Panc1 (cell line): ENCODE measurements at places on chromosomes 13 and 19. TPM values are rescaled to one million over a fixed set of nuclear protein-coding genes. Genes with fewer than 3 reads are reported as not detected.

The GAPDHS gene
- not detected for total RNA-seq

The MAMSTR gene
- total RNA-seq = 3.3 TPM

The SPACA4 gene
- not detected for total RNA-seq

The ZNF813 gene
- 9.6 TPM for total RNA-seq

The SCN1B gene
- total RNA-seq = 4.6 TPM

The LYPD3 gene
- total RNA-seq = 0.46 TPM

The C19orf33 gene
- total RNA-seq = 201 TPM

The TTC9B gene
- total RNA-seq = 2.3 TPM

The CCNA1 gene
- total RNA-seq = not detected

DNA sequence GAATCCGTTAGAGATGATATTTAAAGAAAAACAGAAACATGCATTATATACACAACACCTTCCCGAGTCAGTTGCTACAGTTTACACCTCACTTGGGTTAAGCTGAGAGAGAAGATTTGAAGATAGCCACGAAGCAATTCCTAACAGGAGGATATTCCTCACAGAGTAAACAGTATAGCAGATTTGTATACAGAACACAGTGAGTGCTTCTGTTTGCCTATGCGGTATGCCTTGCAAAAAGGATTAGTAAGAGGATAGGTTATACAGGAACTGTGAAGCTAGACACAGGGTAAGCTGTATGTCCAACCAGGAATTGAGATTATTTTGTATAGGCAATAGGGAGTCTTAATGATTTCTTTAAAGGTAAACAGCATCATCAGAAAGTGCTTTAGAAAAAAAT, 471.8 kb downstream of the LIG4 start:
- no peak for DNase-seq
- H3K27ac ChIP-seq = no peak overlapping the region
- H3K36me3 ChIP-seq = no peaks in the 10 kb centered on the region

DNA sequence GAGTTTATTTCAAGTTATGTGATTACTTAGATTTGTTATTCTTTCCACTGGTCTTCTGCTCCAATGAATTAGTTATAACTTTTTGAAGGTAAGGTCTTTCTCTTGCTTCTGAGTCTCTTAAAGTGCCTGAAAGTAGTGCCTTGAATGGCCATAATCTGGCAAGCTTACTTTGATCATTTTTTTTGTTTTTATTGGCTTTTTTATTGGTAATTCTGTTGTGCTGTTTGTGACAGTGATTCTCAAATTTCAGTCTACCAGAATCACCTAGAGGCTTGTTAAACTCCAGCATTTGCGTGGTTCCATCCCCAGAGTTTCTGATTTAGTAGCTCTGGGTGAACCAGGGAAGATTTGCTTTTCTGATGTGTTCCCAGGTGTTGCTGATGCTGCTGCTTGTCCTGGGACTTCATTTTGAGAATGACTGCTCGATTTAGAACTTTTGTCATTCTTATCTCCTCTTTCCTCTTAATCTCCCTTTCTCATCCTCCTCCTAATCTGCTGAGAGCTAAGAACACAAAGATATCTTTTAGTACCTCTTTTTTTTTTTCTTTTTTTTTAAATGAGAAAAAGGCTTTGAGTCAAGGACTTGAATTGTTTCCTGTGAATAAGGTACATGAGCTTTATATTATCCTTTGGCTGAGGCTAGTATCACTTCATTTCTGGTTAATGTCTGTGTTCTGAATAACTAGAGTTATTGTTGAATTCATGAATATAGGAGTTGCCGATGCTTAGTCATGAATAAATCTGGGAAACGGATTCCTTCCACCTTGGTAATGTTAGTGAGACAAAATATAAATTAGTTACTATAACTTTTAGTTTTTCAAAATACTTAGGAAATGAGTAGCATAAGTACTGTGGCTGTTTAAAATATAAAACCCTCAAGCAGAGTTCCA, 91.4 kb downstream of the PAN3 start:
- no peak for DNase-seq
- H3K27me3 ChIP-seq = no peaks in the 10 kb centered on the region
- no peak overlapping the region for H3K27ac ChIP-seq
- H3K4me3 ChIP-seq = no peak overlapping the region

DNA sequence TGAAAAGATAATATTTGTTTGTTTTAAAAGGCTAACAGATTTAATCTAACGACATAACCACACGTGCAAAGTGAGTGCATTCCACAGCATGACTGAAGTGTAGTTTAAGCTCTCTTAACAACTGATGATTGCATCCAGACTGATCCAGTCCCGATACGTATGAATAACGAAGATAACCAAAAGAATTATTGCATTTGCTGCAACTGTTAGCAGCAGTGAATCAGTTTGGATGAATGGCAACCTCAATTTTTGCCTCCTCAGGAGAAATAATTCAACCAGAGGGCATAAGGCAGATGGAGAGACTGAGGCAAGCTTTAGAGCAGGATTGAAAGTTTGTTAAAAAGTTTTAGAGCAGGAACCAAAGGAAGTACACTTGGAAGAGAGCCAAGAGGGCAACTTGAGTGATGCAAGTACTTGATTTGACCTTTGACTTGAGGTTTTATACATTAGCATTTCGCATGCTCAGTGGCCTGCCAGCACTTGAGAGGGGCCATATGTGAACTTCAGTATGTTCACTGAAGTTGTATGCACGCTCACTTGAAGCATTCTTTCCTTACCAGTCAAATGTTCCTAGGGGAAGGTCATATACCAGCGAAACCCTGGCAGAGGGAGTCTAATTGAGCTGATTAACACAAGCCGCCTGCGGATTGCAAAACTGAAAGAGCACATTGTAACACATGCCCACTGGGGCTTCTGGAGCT, 835.0 kb upstream of the PCDH20 start:
- DNase-seq = no peak
- H3K27ac ChIP-seq = no peak overlapping the region
- H3K4me1 ChIP-seq = no peaks in the 10 kb centered on the region
- H3K4me3 ChIP-seq = no peak overlapping the region
- H3K36me3 ChIP-seq = no peaks in the 10 kb centered on the region
- no peaks in the 10 kb centered on the region for H3K27me3 ChIP-seq

GRCh38 chr13:36430247-36431203, 1.8 kb upstream of the CCNA1 start:
- no peak for DNase-seq
- no peaks in the 10 kb centered on the region for H3K36me3 ChIP-seq
- H3K4me1 ChIP-seq = no peaks in the 10 kb centered on the region
- no peaks in the 10 kb centered on the region for H3K27me3 ChIP-seq
- no peak overlapping the region for H3K27ac ChIP-seq

- H3K4me1 ChIP-seq = peaks cover 24% of the 10 kb centered on the region
- no peak for DNase-seq
- no peak overlapping the region for H3K4me3 ChIP-seq
- no peaks in the 10 kb centered on the region for H3K27me3 ChIP-seq
Measured at GRCh38 chr19:2618611-2619010, 83.9 kb downstream of the GNG7 start.

GRCh38 chr19:6499052-6499790, 2.9 kb downstream of the TUBB4A start:
- no peak overlapping the region for H3K27ac ChIP-seq
- DNase-seq = no peak
- H3K4me3 ChIP-seq = no peak overlapping the region
- H3K27me3 ChIP-seq = no peaks in the 10 kb centered on the region; the same call in 1 of the 2 replicates
- peaks cover 2% of the 10 kb centered on the region; the same call in 1 of the 2 replicates for H3K4me1 ChIP-seq
- H3K36me3 ChIP-seq = no peaks in the 10 kb centered on the region

GRCh38 chr19:17358395-17358794, 18.7 kb downstream of the PLVAP start:
- H3K27me3 ChIP-seq = no peaks in the 10 kb centered on the region
- DNase-seq = no peak
- no peaks in the 10 kb centered on the region for H3K36me3 ChIP-seq
- no peak overlapping the region for H3K4me3 ChIP-seq
- H3K27ac ChIP-seq = no peak overlapping the region
- no peaks in the 10 kb centered on the region for H3K4me1 ChIP-seq

- H3K27ac ChIP-seq = no peak overlapping the region
- no peaks in the 10 kb centered on the region for H3K36me3 ChIP-seq
- no peaks in the 10 kb centered on the region for H3K27me3 ChIP-seq
- DNase-seq = no peak
Measured at GRCh38 chr19:37706052-37706605, 13.4 kb downstream of the ZNF607 start.

- no peak for DNase-seq
- H3K36me3 ChIP-seq = no peaks in the 10 kb centered on the region
- no peaks in the 10 kb centered on the region for H3K27me3 ChIP-seq
Measured at GRCh38 chr19:44942067-44942571, at the start of gene APOC4. Gene APOC4, plus strand, starts transcription at chr19:44942237. Its CDS starts 41 bp downstream, at chr19:44942278.

GRCh38 chr13:23175920-23176319, 4.9 kb upstream of the SGCG start:
- DNase-seq = no peak
- no peaks in the 10 kb centered on the region for H3K4me1 ChIP-seq
- H3K27me3 ChIP-seq = no peaks in the 10 kb centered on the region
- no peak overlapping the region for H3K4me3 ChIP-seq
- H3K27ac ChIP-seq = no peak overlapping the region

GRCh38 chr13:93848247-93848646, 621.6 kb downstream of the GPC6 start:
- no peak for DNase-seq
- H3K27ac ChIP-seq = no peak overlapping the region
- H3K4me3 ChIP-seq = no peak overlapping the region
- no peaks in the 10 kb centered on the region for H3K27me3 ChIP-seq
